ENCODE measurements at places on chromosomes 7 and 10. TPM values are rescaled to one million over a fixed set of nuclear protein-coding genes. Genes with fewer than 3 reads are reported as not detected.

Gene GNAT3
- total RNA-seq = not detected

Gene LRRC18
- not detected for total RNA-seq

Gene TAS2R3
- total RNA-seq = not detected

Gene ODAD2
- total RNA-seq = not detected

Gene HSPA12A
- total RNA-seq = 9.7 TPM

Gene KIAA1217
- total RNA-seq = 2.5 TPM

Gene RASA4B
- 2.2 TPM for total RNA-seq

Gene RADIL
- 2.7 TPM for total RNA-seq

Gene AZGP1
- total RNA-seq = 0.13 TPM

Gene ZPBP
- not detected for total RNA-seq

Gene ZNF3
- 19.3 TPM for total RNA-seq

Gene OR6B1
- total RNA-seq = not detected

Gene PTPN20
- total RNA-seq = 3.9 TPM

Measured in A549 treated with Mapracorat at 1 μM for 4 hours (cell line).